ENCODE measurements at places on chromosomes 4 and X.

DNA sequence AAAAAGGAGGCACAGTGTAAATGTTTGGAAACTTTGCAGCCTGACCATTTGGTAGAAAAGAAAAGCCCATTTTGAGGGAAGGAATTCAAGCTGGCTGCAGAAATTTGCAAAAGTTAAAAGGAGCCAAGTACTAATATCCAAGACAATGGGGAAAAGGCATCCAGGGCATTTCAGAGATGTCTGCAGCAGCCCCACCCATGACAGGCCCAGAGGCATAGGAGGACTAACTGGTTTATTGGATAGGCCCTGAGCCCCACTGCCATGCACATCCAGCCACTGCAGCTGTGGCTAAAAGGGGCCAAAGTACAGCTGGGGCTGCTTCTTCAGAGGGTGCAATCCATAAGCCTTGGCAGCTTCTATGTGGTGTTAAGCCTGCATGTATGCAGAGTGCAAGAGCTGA lies 104.9 kb downstream of the HS3ST1 start:
- no peak for DNase-seq

GRCh38 chr4:84920617-84921016 lies 45.9 kb downstream of the WDFY3 start:
- no peak for DNase-seq

- no peak for DNase-seq
Observed at GRCh38 chr4:57501720-57502119, 391.5 kb upstream of the IGFBP7 start.

- no peak for DNase-seq
Observed at GRCh38 chrX:120769576-120770341, 105.9 kb downstream of the CT47B1 start.

GRCh38 chr4:4461850-4462249 lies 74.9 kb downstream of the NSG1 start:
- DNase-seq: no peak

- no peak for DNase-seq
Observed at GRCh38 chr4:95596676-95597075, 47.9 kb upstream of the UNC5C start.

GRCh38 chr4:12399781-12400180 lies 971.1 kb upstream of the HS3ST1 start:
- DNase-seq: no peak

GRCh38 chrX:114924856-114925255 lies 92.6 kb downstream of the IL13RA2 start:
- DNase-seq: no peak

DNA sequence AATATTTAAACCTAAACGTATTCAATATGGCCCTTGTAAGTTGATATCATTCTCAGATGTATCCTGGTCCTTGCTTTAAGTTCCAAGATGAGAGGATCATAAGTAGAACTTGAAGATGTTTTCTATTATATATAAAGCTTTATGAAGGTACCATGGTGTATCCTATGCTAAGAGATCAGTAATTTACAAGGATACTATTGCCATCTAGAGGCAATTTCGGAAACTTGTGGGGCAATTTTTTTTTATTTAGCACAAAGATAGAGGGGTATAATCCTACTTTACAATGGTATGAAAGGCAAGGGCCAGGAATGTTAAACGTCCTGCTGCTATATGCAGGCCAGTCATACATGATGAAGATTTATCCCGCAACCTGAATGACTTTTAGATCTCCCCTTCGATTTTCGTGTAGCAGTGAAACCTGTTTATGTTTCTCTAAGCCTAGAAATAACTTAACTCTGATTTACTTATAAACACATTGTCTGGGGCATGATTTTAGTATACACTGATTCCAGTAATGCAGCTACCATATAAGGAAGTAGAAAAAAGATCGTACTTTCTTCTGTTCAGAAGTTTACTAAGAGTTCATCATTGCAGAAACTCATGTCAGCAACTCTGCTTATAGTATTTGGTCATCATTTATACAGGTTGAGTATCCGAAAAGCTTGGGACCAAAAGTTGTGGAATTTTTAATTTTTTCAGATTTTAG lies 2.6 kb downstream of the SLC25A31 start:
- DNase-seq: no peak

GRCh38 chrX:130165181-130165702 lies 399 bp downstream of the AIFM1 start:
- no peak for DNase-seq

DNA sequence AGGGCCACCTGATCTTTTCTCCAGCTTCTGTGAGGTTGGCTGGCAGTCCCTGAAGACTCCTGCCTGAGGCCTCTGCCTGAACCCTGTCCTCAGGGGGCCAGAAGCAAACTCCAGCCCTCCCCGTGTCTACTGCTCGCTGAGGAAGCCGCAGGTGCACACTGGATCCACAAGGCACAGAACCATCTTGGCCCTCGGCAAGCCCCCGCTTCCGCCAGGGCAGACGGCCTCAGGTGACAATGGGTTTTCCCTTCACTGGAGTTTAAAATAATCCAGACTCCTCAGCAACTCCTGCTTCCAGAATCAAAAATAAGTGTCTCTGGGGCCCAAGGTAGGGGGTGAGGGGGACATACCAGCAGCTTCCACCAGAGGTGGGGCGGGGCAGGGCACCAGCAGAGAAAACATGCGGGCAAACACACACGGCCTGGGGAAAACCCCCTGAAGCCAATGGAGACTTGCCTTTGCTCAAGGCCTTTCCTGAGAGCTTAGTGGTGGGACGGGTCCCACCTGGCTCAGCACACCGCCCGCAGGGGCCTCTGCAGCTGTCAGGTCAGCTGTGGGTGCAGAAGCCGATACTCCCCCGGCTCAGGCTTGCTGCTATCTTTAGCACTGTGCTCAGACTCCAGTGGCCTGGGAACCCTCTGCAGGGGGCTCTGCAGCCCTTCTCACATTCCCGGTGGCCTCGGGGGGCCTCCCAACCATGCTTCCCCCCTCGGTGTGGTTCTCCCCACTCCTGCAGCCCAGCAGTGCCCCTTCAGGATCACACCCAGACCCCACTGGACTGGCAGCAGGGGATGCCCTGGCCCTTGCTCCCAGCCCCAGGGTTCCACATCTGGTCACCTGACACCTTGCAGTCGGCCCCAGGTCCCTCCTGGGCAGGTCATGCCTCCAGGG lies 1.9 kb downstream of the MYL5 start:
- no peak for DNase-seq

DNA sequence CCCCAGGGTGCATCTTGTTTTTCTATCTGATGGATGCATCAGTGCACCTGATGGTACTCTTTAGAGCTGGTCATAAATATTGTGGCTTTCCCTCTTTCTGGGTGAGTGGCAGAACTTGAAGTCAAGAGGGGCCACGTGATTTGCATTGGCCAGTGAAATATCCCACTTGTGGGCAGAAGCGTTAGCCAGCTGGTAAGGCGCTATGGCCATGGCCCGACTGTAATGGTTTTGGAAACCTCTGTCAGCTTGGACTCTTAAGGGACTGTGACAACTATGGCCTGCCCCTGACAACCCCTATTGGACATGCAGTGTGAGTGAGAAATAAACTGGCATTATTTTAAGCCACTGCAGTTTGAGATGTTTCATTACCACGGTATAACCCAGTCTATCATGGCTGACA lies 72.8 kb downstream of the SEL1L3 start:
- no peak for DNase-seq

DNA sequence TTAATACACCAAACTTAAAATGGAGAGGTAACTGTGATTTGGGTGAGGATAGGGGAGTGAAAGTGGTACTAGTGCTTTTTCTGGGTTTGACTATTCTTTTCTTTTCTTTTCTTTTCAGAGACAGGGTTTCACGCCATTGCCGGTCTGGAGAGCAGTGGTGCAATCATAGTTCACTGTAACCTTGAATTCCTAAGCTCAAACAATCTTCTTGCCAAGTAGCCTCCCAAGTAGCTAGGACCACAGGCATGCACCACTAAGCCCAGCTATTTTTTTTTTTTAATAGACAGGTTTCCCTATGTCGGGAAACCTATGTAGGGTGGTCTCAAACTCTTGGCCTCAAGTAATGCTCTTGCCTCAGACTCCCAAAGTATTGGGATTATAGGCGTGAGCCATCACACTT lies 3.0 kb upstream of the ARMCX4 start:
- no peak for DNase-seq

GRCh38 chr4:158133551-158133950 lies 39.3 kb downstream of the GASK1B start:
- DNase-seq: no peak

DNA sequence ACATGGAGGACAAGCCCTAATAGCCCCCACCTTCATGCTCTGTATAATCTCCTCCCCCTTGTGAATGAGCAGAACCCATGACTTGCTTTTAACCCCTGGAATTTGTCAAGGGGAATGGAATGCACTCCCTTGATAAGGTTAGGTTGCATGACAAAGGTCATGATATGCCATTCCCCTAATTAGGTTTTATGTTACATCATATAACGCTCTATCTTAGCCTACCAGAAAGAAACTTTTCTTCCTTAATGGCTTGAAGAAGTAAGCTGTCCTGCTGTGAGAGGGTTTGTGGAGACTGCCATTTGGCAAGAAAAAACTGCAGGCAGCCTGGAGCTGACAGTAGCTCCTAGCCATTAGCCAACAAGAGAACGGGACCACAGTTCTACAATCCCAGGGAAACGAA lies 399.8 kb upstream of the MAD2L1 start:
- DNase-seq: no peak

DNA sequence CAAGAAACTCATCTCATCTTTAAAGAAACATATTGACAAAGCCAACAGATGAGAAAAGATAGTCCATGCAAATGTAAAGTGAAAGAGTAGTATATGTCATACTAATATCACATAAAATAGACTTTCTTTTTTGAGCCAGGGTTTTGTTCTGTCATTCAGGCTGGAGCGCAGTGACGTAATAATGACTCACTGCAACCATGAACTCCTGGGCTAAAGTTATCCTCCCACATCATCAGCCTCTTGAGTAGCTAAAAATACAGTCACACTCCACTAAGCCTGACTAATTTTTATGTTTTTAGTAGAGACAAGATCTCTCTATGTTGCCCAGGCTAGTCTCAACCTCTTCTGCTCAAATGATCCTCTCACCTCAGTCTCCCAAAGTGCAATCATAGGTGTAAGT lies 51.8 kb upstream of the TRAM1L1 start:
- no peak for DNase-seq

DNA sequence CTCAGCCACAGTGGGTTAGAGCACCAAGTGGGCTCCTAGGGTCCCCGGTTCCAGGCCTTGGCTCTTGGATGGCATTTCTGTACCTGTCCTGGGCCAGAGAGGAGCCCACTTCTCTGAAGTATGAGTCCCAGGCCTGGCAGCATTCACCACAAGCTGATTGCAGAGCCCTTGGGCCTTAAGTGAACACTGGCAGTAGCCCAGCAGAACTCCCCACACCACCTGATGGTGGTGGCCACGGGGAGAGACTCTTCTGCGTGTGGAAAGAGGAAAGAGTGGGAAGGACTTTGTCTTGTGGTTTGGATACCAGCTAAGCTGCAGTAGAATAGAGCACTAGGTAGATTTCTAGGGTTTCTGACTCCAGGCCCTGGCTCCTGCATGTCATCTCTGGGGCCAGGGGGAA lies 104.8 kb downstream of the DLG3 start:
- no peak for DNase-seq

DNA sequence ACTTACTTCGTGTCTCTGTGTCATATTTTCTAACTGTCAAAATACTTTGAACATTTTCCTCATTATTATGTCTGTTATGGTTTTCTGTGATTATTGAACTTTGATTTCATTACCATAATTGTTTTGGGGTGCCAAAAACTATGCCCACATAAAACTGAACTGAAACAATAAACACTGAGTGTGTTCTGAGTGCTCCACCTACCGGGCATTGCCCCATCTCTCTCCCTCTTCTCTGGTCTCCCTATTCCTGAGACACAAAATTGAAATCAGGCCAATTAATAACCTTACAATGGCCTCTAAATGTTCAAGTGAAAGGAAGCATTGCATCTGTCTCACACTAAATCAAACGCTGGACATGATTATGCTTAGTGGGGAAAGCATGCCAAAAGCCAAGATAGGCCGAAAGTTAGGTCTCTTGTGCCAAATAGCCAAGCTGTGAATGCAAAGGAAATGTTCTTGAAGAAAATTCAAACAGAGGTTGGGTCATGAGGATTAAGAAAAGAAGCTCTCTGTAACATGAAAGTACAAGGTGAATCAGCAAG lies 972.3 kb downstream of the PCDH7 start:
- no peak for DNase-seq

DNA sequence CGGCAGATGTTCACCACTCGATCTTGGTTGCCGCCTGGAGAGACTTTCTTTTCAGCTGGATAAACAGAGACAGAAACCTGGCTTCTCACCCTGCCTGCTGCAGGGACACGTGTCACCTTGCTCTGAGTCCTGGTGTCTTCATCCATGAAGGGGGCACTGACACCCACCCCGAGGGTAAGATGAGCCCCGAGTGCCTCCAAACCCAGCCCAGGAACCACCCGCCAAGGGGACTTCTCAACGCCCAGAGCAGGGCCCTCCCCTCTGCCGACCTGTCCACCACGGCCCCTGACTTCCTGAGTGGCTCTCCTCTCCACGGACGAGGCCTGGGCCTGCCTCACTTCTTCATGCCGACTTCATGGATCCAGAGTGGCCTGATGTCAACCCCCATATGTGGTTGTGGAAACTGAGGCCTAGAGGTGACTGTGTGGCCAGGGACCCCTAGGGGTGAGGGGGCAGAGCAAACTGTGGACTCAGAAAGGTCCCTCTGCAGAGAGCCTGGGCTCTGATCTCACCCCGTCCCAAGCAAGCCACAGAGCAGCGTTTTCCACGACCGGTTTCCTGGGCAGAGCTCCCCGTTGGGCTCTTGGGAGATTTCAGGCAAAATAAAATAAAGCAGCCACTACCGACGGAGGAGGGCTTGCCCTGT lies 5.1 kb downstream of the ADRA2C start:
- no peak for DNase-seq

DNA sequence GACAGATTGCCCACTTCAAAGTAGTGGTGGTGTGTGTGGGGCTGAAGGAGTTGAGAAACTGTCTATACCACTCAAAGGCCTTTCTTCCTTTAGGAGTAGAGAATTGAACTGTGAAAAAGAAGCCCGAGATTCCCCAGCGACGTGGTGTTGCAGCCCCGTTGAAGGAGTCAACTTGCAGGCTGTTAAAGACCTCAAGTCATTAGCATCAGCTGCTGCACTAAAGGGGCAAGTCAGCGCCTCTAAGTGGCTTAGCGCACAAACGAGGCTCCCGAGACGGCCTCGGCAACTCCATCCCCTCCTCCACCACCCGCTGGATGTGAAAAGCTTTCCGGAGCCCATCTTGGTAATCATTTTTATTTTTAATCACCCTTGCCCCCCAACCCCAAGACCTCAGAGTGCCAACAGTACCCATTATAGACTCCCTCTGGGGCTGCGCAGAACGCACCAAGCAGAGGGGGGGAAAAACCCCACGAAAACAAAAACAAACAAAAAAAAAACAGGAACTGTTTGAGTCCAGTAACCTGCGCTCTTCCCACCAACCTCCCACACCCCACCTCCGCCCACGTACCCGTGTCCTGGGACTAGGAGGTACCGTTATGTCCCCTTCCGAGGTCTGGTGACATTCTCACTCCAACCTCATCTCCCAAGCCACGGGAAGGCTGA lies 913 bp upstream of the PRDM8 start:
- DNase-seq: peak; percentile 43

GRCh38 chr4:89765966-89766365 lies 71.0 kb downstream of the SNCA start:
- no peak for DNase-seq
